Stimulated activated CD8-positive, alpha-beta memory T cell treated with anti-CD3 and anti-CD28 coated beads, Interleukin-15, amount 100 ng/mL, for 4 hours (primary cell): ENCODE measurements at places on chromosomes 2 and 18.

GRCh38 chr2:129801575-129801974 is 177.9 kb upstream of the RAB6C start:
- DNase-seq = no peak

GRCh38 chr2:3041841-3042600 is 335.6 kb downstream of the EIPR1 start:
- no peak for DNase-seq

- DNase-seq = no peak
Measured at GRCh38 chr2:210503725-210504191, 27.2 kb upstream of the LANCL1 start.

GRCh38 chr18:24395049-24395795 is 2.4 kb downstream of the OSBPL1A start:
- no peak for DNase-seq

DNA sequence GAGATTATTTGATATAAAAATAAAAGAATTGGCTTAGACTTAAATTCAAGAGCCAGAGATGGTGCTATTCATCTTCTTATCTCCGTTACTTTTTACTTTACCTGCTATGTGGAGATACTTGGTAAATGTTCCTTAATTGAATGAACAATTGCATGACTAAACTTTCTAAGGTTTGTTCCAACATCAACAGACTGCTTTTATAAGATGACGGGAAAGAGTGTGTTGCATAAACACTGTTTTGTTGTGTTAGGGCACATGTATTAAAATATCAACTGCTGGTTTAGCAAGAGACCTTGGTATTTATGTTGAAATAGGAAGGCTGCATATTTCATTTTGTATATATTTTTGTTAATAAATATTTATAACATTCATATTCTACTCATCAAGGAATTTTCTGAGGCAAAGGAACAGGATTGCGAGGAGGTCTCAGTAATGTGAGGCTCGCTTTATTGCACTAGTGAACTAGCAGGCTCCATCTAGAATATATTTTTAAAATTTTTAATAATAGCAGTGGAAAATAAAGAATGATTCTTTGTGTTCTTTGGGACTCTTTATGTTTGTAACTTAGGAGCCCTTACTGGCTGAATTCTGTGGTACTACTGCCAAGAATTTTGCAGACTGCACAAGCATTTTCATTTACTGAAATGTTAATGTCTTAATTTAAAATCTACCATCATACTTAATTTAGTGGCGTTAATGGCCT is 10.7 kb upstream of the NFE2L2 start:
- DNase-seq = no peak

GRCh38 chr2:127121776-127122176 is 14.8 kb upstream of the BIN1 start:
- DNase-seq = no peak

- no peak for DNase-seq
Measured at GRCh38 chr2:127039387-127040031, 67.4 kb downstream of the BIN1 start.

GRCh38 chr2:155825876-155826275 is 506.6 kb downstream of the NR4A2 start:
- no peak for DNase-seq

DNA sequence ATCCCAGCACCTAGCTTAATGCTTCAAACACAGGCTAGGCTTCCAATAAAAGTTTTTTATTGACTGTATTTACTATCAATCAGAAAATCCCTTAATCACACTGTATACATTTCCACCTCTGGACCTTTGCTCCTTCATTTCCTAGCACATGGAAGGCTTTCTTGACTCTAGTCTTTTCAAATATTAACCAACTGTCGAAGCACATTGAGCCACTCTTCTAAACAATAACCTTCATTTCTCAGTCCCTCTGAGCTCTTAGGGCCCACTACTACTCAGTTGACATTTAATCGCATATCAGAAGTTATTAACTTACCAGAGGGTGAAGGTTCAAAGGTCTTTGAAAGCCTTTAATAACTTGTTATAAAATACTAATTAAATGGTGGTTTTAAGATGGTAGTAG is 37.4 kb downstream of the CERKL start:
- no peak for DNase-seq

DNA sequence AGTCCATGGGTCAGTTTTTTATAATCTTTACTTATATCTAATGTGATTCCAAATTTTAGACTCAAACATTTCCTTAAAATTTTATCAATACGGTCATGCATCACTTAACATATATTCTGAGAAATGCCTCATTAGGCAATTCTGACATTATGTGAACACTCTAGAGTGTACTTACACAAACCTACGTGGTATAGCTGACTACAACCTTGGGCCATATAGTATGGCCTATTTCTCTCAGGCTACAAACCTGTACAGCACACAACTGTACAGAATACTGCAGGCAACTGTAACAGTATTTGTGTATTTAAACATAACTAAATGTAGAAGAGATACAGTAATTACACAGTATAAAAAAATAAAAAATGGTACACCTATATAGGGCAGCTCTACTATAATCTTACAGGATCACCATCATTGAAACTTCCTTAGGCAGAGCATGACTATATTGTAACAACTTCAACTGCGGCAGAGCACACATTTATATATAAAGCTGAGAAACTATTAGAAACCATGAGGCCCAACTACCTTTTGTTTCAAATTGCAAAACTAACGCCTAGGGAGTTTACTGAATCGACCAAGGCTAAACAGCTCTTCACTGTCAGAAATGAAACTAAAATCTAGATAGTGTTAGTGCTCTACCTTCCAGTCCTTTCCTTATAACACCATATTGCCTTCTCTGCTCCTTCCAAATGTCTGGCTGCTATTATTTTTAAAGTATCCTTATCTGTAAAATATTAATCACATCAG is 6.9 kb downstream of the YES1 start:
- DNase-seq = no peak

DNA sequence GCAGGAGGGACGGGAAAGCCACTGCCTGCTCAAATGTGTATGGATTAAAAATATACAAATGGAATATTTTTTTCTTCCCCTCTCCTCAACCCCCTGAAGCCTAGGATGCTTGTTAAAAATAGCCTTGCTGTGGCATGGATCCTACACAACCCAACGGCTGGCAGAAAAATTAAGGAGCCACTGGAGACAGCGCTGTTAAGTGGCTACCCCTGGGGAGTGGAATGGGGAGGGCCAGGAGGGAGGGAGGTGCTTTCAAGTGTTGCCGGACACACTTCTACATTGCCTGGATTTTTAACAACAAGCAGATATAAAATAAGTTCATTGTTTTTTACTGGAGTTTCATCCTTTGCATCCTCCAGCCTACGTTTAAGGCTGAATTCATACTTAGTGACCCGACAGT is 66.6 kb downstream of the ZBTB7C start:
- DNase-seq = no peak

DNA sequence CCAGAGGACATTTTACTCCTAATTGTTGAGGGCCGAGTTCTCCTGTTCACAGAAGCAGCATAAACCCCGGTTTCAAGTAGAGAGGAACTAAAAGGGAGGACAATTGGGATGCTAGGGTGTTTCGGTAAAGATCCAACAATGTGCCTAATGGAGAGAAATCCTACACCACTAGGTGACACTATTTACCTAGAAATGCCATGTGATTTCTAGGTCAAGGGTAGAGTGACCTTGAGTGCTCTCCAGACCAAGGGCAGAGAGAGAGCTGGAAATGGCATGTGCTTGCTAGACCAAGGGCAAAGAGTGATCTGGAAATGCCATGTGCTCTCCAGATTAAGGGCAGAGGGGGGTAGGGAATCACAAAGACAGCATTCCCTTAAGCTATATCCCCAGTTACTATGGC is 472.0 kb downstream of the DCDC2C start:
- DNase-seq = no peak

GRCh38 chr18:46720092-46720491 is 36.8 kb downstream of the ST8SIA5 start:
- no peak for DNase-seq

GRCh38 chr2:9336241-9336575 is 87.1 kb downstream of the ITGB1BP1 start:
- no peak for DNase-seq

DNA sequence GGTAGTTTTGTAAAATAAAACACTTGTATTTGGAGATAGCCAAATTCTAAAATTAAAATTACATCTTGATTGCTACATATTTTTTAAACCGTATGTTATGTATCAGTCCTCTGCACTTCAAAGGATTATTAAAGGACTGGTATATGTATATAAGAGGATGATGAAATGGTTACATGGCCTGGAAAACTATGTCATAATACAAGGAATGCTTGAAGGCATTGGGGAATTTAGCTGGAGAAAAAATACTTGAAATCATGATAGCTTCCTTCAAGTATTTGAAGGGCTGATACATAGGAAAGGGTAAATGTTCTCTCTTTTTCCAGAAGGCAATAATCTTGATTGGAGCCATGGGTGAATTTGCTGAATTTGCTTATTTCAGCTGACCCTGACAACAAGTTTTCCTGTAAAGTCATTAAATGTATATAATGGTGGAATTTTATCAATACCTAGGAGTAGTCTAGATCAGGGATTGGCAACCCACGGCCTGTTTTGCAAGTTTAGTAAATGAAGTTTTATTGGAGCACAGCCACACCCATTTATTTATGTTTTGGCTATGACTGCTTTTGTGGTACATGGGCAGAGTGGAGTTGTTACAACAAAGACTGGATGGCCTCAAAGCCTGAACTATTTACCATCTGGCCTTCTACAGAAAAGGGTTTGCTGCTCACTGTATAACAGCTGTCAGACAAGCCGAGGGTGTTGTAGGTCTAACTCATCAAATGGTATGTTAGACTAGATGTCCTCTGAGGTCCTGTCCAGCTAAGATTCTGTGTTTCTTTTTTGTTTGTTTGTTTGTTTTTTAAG is 34.4 kb downstream of the ACYP2 start:
- DNase-seq = no peak
